Stimulated activated CD8-positive, alpha-beta memory T cell treated with anti-CD3 and anti-CD28 coated beads, Interleukin-2, amount 100 ng/mL, for 1 hour (primary cell): ENCODE measurements at places on chromosomes 7 and 10.

DNA sequence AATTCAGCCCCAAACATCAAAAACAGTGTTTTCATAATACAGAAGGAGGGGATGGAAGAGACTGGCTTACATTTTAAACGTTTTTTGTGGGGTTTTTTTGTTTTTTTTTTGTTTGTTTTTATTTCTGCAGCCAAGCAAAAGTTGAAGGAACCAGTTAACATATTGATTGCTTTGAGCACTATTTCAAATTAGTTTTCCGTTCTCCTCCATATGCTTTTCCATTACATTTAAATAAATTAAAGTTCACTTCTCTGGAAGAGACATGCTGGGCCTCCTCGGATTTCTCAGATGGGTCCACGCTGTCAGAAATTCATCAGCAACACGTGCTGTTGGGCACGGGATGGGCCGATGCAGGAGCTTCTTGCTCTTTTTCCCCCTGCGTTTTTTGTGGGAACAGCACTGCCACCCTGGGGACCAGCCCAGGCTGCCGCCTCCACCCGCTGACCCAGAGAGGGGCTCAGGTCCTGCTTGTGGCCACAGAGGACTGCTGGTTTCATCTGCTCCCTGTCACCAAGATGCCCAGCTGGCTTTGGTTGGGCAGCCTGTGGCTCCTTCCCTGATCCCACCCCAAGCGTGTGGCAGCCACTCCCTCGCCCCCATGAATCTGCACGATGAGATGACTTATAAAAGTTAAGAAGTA lies 67.7 kb upstream of the CHST15 start:
- no peak for DNase-seq

DNA sequence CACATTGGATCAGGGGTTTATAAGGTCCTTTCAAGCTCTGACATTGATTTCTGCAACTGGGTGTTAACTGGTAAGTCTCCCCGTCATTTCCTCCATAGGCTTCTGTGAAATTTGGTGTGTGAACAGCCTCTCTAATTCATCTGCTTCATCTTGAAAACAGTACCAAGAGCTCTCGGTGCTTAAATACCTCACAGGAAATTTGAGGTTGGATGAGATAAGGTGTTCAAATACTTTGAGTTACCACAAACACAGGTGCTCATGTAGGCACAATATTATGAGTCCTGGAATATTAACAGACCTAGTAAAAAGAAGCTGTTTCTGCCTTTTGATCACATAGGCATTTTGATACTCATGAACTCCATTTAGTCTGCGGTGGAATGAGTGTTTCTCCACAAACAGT lies 85.2 kb downstream of the RTKN2 start:
- DNase-seq, result no peak

DNA sequence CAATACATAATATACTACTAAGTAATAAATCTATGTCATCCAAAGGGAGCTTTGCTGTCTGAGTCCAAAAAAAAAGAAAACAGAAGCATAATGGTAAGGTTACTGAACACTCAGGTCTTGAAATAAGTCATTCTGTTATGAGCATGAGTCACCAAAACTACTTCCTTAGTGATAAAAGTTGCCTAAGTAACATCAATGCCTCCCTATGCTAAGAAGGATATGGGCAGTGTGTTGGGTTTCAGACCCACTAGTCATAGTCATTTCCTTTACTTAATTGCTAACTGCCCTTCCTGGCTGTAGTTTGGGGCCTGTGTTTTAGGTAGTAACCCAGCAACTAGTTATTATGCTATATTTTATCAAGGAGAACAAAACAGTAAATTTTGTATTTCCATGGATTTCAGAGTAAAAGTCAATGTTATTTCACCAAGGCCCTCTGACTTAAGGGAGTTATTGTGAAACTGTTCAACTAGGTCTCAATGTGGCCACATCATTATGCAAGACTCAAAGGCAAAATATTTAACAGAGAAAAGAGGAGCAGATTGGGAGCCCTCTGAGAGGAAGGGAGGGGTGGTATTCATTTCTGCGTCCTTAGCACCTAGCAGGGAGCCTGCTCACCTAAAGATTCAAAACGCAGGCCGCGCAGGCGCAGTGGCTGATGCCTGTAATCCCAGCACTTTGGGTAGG lies 11.7 kb upstream of the VIM start:
- no peak for DNase-seq

- no peak for DNase-seq
These were observed 64.3 kb downstream of the ARID5B start for GRCh38 chr10:61965703-61966395.

DNA sequence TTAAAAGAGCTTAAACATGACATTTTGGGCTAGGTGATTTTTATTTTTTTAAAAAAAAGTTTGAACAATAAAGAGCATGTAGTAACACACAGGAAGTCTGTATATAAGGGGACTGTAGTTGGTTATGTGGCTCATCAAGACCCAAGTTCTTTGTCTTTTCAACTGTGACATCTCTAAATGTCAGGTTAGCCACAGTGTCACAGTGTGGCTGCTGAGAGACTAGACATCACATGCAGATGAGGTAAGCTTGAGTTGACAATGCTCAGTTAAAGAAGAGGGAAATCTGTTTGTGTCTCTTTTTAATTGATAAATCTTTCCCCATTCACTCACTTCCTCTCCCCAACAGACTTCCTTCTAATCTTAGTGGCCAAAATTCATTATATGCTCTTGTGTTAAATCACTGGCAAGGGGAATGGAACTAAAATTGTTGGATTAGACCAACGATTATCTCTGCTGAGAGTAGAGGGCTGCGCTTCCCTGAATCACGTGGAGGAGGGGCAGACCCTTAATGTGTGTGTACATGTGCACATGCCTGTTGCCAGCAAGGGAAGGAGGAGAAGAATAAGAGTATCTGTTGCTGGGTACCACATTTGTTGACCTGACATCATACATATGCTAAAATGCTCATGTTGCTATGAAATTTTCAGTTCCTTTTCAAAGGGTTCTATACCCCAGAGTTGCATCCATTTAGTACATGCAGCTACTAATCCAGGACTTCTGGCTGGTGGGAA lies 78.3 kb downstream of the MMRN2 start:
- no peak for DNase-seq

- no peak for DNase-seq
These were observed 98.1 kb downstream of the PARD3 start for GRCh38 chr10:34716958-34717357.
